ENCODE measurements at places on chromosomes 3 and 15.

- DNase-seq = no peak
Measured at GRCh38 chr3:10465161-10465560, 40.2 kb downstream of the ATP2B2 start.

GRCh38 chr3:109825971-109826810, 488.8 kb upstream of the DPPA4 start:
- DNase-seq = no peak

DNA sequence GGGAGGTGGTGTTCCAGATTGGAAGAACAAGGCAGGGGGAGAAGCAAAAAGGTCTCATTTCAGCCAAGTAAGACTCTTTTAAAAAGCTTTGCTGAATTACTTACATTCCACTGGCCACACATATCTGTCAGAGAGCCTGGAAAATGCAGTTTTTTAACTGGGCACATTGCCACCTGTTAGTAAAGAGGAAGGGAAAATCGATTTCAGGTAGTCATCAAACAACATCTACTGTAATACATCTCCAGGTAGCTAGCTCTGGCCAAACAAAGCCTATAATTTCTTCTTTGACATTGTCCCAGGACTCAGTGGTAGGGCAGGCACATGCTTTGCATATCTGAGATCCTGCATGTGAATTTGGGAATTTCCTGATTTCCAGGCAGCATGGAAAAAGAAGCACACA, 480.7 kb upstream of the SUCLG2 start:
- peak; percentile 26 for DNase-seq

DNA sequence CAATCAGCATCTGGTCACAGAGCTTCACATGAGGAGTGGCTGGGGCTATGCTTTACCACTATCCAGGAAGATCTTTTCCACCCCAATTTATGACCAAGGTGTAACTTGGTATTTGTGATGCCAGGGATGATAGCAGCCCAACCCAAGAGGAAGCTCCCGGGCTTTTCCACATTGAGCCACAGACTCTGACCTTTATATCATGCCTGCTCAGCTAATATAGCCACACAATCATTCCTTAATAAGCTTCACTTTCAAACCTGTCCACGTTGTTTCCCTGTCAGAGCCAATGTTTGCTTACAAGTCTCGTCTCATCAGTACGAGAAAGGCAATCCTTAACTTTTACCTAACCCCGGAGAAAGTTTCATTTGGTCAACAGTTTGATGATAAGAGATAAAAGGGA, 330.9 kb downstream of the SHQ1 start:
- DNase-seq = no peak

GRCh38 chr15:80455668-80456442, 51.7 kb downstream of the ARNT2 start:
- DNase-seq = peak; percentile 23

DNA sequence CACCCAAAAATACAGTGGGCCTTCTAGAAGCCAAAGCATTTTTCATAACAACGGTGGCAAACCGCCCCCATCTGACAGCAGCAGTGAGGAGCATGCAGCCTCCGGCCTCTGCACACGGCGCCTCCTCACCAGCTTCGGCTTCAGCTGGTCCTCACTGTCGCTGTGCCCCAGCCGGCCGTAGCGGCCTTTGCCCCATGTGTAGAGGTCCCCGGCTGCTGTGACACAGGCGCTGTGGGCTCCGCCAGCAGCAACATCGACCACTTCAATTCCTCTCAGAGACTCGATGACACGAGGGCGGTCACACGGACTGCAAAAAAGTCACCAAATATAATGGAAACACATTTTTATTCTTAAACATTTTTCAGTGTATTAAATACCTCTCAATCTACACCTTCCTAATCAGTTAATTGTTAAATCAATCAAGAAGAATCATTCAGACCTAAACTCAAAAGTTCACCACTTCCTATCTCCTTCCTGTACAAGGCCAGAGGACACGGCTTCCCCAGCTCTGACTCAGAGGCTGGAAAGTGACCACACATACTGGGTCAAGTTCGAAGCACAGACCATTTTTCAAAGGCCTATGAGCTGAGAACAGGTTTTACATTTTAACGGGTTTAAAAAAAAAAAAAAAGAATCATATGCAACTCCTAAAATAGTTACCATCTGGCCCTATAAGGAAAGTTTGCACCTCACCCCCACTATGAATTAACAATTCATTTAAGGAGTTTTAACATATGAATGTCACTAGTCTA, 33.6 kb upstream of the OCA2 start:
- no peak for DNase-seq

- DNase-seq = no peak
Measured at GRCh38 chr3:66362541-66362941, 138.3 kb downstream of the LRIG1 start.

DNA sequence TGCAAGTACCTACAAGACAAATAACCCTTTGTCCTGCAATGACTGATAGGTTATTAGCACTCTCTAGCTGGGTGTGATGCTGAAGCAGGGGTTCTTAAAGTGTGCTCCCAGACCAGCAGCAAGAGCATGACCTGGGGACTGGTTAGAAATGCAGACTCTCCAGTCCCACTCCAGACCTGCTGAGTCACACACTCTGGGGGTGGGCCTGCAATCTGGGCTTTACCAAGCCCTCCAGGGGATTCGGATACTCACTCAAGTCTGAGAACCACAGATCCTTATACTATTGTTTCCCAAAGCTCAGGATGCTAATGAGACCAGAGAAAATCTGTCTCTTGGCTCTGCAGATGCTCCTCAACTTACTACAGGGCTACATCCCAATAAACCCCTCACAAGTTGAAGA, 142.1 kb upstream of the RAD18 start:
- DNase-seq = no peak

- DNase-seq = no peak
Measured at GRCh38 chr15:98169551-98169950, 209.0 kb downstream of the ARRDC4 start.

GRCh38 chr3:89527736-89528305, 420.4 kb downstream of the EPHA3 start:
- DNase-seq = no peak

GRCh38 chr3:126446791-126447190, 28.9 kb downstream of the ZXDC start:
- DNase-seq = no peak

DNA sequence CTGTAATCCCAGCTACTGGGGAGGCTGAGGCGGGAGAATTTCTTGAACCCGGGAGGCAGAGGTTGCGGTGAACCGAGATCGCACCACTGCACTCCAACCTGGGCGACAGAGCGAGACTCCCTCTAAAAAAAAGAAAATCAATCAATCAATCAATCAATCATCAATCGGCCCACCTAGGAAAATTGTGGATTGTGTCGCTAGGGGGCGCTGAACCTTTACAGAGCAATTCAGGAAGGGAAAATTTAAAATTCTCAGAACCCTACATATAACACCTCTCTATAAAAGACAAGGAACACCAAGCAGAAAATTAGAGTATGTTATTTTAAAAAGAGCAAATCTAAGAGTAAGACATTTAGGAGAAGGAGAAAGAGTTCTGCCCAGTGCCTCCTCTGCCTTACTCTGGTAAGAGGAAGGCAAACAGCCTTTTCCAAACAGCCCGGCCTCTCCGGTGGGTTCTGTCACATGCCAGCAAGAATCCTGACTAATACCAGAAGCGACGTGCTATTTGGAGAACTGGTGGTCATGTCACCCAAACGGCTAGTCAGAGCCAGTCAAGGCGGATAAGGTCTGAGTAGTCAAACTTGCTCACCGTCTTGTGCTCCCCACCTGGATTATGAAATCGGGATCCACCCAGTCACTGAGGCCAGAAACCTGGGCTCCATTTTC, 22.3 kb upstream of the SMCO1 start:
- DNase-seq = no peak

DNA sequence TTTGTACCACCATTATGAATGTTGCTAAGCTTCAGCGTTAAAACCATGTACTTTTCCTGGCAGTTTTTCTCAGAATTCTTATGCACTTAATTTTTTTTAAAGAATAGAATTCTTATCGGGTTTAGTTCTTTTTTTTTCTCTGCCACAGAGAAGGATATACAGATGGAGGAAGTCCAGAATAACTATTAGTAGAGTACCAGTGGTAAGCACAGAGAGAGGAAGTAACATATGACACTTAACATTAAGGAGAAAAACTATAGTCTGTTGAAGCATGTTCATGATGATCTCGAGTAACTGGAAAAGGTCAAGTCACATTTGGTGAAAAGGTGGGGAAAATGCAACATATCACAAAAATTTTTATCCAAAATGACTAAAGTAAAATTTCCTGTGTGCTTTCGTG, 68.9 kb downstream of the RNF13 start:
- DNase-seq = no peak

DNA sequence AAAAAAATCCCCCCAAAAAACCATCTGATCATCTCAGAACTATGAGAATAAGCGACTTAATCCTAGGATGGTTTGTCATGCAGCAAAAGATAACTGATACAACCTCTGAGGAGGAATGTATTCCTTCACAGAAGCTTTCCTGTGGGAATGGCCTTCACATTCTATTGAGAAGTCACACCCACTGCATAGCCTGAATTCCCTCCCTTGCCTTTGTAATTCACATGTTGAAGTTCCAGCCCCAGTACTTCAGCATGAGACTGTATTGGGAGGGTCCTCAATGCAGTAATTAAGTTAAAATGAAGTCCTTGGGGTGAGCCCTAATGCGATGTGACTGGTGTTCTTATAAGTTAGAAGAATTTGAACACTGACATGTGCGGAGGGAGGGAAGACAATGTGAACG, 395.2 kb downstream of the TUSC7 start:
- DNase-seq = no peak

DNA sequence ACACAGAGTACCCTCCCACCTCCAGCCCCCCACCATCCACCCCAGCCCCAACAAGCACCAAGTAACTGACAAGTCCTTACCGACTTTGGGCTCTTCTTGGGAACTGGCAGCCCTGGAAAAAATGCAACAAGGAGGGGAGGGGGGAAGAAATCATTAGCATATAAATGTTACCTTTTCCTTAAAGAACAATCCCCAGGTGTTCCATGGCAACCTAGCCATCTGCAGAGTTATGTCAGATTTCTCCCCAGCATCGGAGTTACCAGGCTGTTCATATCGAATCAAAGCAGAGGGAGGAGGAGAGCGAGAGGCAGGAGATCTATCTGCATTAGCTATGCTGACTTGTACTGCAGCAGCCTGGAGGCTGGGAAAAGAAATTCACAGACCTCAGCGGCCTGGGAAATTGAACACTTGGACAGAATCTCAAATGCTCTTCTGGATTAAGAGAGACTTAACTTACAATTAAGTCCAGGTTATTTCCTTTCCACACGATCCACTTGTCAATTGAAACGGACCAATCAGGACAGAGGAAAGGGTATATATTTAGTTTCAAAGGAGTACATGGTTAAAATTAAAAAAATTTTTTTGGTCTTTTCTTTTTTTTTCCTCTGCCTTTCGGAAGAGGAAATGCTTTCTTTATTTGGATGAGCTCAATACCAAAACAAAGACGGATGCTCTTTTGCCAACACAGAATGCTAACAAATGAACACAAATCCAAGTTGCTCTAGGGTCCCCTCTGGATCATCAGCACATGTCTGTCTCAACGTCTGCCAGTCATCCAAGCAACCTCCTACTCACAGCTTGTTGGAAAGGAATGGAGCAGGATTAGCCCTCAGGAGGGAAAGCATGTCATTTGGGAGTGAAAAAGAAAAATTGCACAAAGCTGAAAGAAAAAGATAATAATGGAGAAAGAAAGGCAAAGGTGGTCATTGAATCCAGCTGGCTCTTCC, 637.1 kb downstream of the MAGI1 start:
- DNase-seq = no peak

DNA sequence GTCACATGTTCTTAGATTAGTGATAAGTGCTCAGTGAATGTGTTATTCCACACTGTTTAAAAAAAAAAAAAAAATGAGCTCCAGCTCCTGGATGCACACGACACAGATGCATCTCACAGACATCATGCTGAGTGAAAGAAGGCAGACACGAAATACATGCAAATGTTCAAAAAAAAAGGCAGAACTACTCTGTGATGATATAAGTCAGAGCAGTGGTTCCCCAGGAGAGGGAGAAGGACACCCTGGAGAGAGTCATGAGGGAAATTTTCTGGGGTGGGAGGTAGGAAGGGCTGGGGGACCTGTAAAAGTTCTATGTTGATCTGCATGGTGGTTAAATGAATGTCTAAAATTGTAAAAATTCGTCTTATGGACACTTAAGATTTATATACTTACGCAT, 4.3 kb downstream of the CSRNP1 start:
- no peak for DNase-seq

DNA sequence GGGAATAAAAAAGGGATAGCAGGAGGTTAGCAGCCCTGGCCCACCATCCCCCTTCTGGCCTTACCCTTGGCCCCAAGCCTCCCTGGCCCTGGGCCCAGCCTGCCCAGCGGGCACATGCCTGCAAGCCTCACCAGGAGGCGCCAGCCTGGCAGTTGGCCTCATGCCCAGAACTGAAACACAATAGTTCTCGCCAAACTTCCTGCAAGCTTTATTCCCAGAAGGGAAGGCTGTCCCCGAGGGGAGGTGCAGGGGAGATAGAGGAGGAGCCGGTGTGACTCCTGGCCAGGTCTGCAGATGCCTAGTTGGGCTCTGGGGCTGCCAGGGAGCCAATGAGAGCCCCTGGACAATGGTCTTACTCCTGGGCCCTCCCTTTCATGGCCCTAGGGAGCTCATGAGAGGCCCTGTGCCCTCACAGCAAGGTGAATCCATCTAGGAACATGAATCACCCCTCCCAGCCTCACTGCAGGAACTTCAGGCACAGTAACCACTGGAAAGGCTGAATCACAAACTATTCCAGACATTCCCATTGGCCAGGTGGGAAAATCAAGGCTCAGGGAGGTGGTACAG, 4.0 kb downstream of the CCDC33 start:
- peak; percentile 91 for DNase-seq

GRCh38 chr3:149152420-149152819, 23.0 kb downstream of the HPS3 start:
- no peak for DNase-seq

DNA sequence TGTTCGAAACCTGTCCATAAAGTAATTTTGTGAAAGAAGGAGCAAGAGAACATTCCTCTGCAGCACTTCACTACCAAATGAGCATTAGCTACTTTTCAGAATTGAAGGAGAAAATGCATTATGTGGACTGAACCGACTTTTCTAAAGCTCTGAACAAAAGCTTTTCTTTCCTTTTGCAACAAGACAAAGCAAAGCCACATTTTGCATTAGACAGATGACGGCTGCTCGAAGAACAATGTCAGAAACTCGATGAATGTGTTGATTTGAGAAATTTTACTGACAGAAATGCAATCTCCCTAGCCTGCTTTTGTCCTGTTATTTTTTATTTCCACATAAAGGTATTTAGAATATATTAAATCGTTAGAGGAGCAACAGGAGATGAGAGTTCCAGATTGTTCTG, 44.4 kb downstream of the AGTR1 start:
- DNase-seq = no peak

GRCh38 chr15:90547540-90547939, 17.8 kb downstream of the CRTC3 start:
- no peak for DNase-seq

DNA sequence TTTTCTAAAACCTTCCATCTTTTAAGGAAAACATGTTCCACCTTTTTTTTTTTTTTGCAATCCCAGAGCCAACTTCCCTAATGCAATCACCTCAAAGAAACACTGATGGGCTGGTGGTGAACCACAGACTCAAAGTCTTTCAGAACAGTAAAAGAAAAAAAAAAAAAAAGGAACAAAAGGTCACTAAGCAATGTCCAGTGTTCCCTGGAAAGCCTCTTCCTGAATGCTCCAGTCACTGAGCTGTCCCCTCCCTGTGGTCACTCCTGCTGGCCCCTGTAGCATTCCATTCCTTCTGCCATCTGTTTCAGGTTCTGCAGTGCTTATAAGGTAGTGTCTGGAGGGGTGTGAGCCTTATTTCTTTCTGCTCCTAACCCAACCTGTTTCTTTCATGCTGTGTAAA, 53.3 kb downstream of the AAGAB start:
- DNase-seq = no peak

- DNase-seq = no peak
Measured at GRCh38 chr3:189170559-189170958, 1.2 kb upstream of the TPRG1 start.
